SK-N-SH treated with all-trans-retinoic acid at 6 μM for 48 hours (cell line): ENCODE measurements at places on chromosomes 4 and X.

GRCh38 chr4:109801895-109802319 lies at the start of gene CFI:
Gene CFI (minus strand): TSS chr4:109801999. CDS start chr4:109801971, 28 bp downstream.
- peak; percentile 71 for ATAC-seq

GRCh38 chr4:7344636-7345155 lies 90.0 kb downstream of the PSAPL1 start:
- no peak for ATAC-seq

- no peak for ATAC-seq
Observed at GRCh38 chrX:72100824-72101351, 30.8 kb downstream of the RTL5 start.

DNA sequence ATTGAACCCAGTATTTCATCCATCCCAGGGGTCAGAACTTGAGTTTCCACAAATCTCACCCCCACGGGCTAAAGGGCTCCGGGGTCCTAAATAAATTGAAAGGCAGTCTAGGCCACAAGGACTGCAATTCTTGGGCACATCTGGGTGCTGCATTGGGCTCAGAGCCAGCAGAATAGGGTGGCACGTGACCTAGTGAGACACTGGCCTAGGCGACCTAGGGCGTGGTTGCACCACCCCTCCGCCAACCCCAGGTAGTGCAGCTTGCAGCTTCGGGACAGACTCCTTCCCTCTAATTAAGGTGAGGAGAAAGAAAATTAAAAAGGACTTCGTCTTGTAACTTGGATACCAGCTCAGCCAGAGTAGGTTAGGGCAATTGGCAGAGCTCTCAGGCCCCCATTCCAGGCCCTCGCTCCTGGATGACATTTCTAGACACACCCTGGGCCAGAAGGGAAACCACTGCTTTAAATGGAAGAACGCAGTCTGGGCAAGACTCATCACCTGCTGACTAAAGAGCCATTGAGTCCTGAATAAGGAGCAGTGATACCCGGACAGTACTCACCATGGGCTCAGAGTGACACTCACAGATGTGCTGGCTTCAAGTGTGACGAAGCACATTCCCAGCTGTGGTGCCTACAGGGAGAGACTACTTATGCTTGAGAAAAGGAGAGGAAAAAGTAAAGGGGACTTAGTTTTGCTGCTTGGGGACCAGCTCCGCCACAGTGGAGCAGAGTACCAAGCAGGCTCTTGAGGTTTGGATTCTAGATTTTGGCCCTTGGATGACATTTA lies 735.4 kb downstream of the FSTL5 start:
- no peak for ATAC-seq

DNA sequence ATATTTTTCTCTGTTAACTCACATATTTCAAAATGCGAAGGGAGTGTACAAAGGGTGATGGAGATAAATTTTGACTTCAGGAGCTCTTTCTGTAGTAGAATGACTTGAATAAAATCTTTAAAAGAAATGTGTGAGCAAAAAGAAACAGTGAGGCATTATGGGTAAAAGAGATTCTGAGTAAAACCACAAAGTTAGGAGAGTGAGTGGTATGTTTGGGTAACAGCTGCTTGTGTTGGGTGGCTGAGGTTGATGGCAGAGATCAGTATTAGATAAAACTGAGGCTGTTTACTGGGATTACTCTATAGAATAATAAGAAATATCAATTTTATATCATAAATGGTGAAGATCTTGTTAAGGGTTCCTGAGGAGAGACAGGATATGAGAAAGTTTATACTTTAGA lies 434.2 kb upstream of the AMOT start:
- no peak for ATAC-seq

DNA sequence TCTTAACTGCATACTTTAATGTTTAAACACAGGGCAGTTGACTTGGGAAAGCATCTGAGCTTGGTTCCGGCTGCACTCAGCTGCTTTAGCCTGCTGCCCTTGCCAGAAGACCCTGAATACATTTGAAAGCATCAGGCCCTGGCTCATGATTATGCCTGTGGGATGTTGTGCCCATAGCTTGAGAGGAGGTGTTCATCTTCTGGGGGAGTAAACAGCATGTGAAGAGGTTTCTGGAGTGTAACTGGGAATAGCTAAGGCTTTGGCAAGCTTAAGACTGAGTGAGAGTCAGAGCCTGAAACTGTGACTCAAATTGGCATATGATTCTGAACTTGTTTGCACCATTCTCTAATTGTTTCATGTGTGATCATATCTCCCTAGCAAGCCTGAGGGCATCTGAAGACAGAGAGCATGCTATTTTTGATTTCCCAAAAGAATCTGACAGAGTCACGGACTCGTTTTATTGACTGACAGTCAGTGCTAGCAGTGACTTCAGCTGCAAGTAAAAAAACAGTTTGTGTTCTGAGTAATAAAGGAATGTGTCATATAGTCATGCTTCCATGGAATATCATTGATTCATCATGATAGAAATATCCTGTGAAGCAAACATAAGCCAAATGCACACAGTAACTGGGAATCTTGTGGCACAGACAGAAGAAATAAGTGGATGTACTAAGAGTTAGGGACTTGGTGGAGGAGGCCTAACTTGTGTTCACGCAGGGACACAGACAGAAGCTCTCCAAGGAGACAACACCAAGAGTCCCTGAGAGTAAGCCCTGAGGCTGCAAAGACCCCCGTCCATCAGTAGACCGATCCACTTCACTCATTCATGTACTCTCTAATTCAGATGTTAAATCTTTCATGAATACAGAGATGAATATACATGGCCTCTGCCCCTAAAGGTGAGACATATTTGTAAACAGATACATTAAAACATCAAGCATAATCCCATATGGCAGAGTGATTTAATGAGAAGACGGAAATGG lies 100.7 kb downstream of the SYNPO2 start:
- ATAC-seq: peak; percentile 63

- no peak for ATAC-seq
Observed at GRCh38 chr4:31687717-31688342, 967.7 kb downstream of the PCDH7 start.

DNA sequence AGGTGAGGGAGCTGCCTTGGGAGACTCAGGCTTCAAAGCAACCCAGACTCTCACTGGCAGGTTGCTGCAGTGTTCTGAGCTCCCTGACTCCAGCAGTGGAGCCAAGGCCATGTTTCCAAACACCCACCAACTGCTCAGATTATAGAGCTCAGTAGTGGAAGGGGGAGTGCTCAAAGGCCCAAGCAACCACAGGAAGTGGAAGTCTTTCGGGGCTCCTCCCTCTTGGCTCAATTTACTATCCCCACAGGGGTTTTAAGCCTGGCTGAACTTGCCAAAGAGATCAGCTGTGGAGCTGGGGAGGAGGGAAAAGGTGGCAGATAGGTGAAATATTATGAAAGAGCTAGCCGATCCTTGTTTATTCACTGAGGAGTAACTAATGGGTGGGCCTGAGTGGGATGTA lies 82.5 kb downstream of the HPRT1 start:
- peak; percentile 61 for ATAC-seq

DNA sequence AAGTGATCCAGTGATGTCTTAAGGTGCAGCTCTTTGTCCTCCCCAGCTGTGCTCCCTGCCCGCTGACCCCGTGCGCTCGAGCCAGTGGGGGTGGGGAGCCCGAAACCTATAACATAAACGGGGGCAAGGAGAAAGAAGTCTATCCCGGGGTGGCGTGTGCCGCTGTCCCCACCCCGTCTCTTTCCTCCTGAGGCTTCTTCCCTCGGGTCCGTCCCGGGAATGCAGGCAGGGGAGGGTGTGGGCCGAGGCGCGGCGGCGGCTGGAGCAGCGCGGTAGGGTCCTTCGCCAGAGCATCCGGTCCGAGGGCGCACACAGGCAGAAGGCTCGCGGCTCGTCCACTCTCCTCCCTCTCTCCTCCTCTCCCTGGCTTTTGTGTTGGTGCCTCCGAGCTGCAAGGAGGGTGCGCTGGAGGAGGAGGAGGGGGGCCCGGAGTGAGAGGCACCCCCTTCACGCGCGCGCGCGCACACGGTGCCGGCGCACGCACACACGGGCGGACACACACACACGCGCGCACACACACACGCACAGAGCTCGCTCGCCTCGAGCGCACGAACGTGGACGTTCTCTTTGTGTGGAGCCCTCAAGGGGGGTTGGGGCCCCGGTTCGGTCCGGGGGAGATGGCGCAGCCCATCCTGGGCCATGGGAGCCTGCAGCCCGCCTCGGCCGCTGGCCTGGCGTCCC lies at the start of gene RAB33A:
RAB33A (plus strand) TSS at position 517 of the 681 bp plus-strand sequence; CDS start at position 618, 101 bp downstream.
- peak; percentile 68 for ATAC-seq

- ATAC-seq: no peak
Observed at GRCh38 chr4:123956204-123956603, 559.6 kb downstream of the SPRY1 start.

DNA sequence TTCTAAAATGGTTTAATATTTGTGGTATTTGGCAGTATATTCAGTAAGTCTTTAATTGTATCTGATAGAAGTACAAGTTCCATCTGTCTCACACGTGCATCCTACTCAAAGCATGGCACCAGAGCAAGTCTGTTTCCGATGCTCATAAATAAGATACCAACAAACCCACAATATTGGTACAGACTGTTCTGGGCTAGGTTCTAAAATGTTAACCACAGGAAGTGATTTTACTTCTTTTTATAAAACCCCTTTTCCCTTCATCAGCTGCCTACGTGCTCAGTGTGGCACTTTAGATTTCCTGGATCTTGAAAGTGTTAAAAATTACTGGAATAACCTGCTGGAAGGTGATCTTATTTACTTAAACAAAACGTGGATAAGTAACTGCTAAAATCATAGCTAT lies 165.1 kb downstream of the CFAP299 start:
- no peak for ATAC-seq

DNA sequence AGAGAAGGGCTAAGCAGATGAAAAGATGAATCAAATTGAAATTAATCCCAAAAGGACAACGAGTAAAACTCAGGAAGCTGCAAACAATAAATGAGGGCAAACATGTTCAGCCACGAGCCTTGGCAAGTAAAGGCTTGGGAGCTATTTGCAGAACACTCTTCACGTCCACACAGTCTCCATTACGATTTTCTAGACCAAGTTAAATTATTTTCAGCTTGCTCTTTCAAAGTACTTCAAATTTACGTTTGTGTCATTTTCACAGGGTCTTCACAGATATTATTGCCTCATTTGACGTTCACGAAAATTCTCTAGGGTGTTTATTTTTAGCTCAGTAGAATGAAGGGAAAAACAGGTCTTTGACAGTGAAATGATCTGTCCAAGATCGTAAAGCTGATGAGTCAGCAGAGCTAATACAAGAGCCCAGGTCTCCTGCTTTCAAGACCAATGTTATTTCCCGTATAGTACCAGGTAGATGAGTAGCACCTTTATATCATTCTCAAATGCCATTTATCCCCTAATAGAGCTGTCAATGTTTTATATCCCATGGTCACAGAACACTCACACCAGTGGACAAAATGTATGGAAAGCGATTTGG lies 20.9 kb downstream of the KLB start:
- no peak for ATAC-seq

DNA sequence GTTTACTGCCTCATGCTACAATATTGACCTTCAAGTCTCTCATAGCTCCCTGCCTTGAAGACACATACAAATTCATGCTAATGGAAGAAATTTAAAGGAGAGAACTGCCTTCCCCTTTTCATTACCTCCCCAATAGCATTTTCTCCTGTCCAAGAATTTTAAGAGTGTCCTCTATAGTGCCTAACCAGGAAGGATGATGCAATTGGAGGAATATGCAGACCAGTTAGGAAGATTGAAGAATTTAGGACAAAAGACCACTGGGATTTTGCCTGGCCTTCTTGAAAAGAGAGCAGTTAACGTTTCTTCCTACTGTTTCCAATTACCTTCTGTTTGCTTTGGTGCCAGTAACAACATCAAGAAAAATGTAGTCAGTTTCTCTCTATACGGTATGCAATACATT lies 443.9 kb downstream of the INPP4B start:
- no peak for ATAC-seq

DNA sequence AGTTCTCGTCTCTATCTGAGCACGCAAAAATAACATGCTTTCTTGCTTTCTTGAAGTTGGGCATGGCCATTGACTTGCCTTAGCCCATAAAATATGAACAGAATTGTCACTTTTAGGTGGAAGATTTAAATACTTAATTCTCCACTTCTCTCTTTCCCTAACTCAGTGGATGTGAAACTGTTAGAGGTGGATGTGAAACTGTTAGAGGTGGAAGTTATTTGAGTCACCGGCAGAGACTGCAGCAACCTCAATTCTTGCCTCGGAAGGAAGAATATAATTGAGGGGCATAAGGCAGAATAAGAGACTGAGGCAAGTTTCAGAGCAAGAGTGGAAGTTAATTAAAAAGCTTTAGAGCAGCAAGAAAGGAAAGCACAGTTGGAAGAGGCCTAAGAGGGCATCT lies 2.8 kb upstream of the PARM1 start:
- no peak for ATAC-seq

DNA sequence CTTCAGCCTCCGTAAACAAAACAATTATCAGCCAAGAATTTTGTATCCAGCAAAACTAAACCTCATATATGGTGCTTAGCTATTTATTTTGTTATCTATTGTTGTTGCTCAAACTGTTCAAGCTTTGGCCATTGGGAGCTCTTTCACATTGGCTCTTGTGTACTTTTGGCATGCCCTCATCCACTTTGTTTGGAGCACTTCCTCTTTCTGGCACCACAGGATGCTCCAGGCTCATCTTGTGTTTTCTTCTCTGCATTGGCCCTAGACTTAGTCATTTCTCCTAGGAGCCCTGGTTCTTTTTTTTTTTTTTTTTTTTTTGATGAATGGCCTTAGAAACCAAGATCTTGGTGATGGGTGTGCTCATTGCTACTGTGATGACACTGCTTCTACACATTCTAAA lies 74.5 kb downstream of the DIPK2B start:
- ATAC-seq: no peak

- ATAC-seq: no peak
Observed at GRCh38 chr4:122508083-122508482, 51.6 kb upstream of the IL2 start.

DNA sequence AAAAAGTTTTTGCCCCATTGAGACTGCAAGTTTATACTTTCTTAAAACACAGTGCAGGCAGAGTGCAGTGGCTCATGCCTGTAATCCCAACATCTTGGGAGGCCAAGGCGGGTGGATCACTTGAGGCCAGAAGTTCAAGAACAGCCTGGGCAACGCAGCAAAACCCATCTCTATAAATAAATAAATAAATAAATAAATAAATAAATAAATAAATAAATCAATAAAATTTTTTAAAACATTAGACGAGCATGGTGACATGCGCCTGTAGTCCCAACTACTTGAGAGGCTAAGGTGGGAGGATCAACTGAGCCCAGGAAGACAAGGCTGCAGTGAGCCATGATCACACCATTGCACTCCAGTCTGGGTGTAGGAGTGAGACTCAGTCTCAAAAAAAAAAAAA lies 213.3 kb downstream of the LRBA start:
- no peak for ATAC-seq

GRCh38 chrX:122770581-122770980 lies 413.5 kb upstream of the GRIA3 start:
- no peak for ATAC-seq

GRCh38 chrX:36562986-36563385 lies 445.2 kb upstream of the FAM47C start:
- no peak for ATAC-seq

- ATAC-seq: no peak
Observed at GRCh38 chrX:107755721-107756120, 19.9 kb downstream of the TSC22D3 start.

- ATAC-seq: no peak
Observed at GRCh38 chr4:101349801-101350064, 2.4 kb upstream of the PPP3CA start.

GRCh38 chrX:40422021-40422420 lies 158.7 kb upstream of the ATP6AP2 start:
- no peak for ATAC-seq

- peak; percentile 85 for ATAC-seq
Observed at GRCh38 chrX:13432414-13433297, 112.8 kb upstream of the ATXN3L start.
